ENCODE measurements at places on chromosomes 16 and 17. TPM values are rescaled to one million over a fixed set of nuclear protein-coding genes. Genes with fewer than 3 reads are reported as not detected.
A peak's percentile ranks its signal among the peaks of the same experiment; 100 is the strongest.

GRCh38 chr17:69870751-69871199 lies 204.2 kb upstream of the KCNJ16 start:
- no peaks in the 10 kb centered on the region for H3K36me3 ChIP-seq
- H3K27ac ChIP-seq: no peak overlapping the region
- peaks cover 23% of the 10 kb centered on the region for H3K4me1 ChIP-seq
- no peak for DNase-seq

- no peak overlapping the region for H3K27ac ChIP-seq
- DNase-seq: no peak
- H3K27me3 ChIP-seq: no peaks in the 10 kb centered on the region
- H3K4me3 ChIP-seq: no peak overlapping the region
- H3K36me3 ChIP-seq: peaks cover 18% of the 10 kb centered on the region
- peaks cover 34% of the 10 kb centered on the region for H3K4me1 ChIP-seq
Measured at GRCh38 chr16:84979516-84979915, 31.8 kb downstream of the ZDHHC7 start.

GRCh38 chr17:72982680-72983079 lies 109.8 kb downstream of the SLC39A11 start:
- H3K27ac ChIP-seq: no peak overlapping the region
- no peaks in the 10 kb centered on the region for H3K27me3 ChIP-seq
- DNase-seq: no peak
- no peaks in the 10 kb centered on the region for H3K36me3 ChIP-seq
- H3K4me3 ChIP-seq: no peak overlapping the region

DNA sequence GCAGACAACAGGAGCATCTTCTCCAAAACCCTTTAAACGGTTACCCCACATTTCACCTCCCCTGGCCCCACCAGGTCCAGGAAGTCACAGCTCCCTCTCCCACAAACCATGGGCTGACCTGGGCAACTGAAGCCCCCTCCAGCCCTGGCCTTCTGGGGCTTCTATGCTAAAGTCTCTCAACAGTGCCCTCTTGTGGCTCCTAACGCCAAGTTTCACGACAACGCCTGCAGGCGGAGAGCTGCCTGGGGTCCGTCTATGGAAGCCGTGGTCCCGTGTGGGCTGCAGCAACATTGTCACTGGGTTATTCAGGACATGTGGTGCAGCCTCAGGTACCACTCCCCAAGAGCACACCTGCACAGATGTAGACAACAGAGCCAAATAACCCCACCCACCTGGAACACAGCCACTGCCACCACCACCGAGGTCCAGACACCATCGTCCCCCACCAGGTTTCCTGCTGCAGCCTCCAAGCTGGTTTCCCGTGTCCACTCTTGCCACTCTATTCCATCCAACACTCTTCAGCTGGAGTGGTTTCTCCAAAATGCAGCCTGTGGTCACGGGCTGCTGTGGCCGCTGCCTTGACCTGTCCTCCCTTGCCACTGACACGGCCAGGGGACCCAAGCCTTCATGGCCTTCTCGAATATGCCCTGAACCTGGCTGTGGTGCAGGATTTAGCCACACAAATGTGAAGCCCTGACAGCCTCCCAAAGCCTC lies 19.1 kb downstream of the C16orf95 start:
- H3K4me3 ChIP-seq: no peak overlapping the region
- no peaks in the 10 kb centered on the region for H3K4me1 ChIP-seq
- no peak for DNase-seq
- H3K36me3 ChIP-seq: no peaks in the 10 kb centered on the region
- H3K27ac ChIP-seq: no peak overlapping the region

- peaks cover 44% of the 10 kb centered on the region for H3K36me3 ChIP-seq
- no peaks in the 10 kb centered on the region for H3K4me1 ChIP-seq
- no peaks in the 10 kb centered on the region for H3K27me3 ChIP-seq
- no peak overlapping the region for H3K27ac ChIP-seq
- no peak overlapping the region for H3K4me3 ChIP-seq
Measured at GRCh38 chr16:10763456-10763855, 19.8 kb downstream of the NUBP1 start.

DNA sequence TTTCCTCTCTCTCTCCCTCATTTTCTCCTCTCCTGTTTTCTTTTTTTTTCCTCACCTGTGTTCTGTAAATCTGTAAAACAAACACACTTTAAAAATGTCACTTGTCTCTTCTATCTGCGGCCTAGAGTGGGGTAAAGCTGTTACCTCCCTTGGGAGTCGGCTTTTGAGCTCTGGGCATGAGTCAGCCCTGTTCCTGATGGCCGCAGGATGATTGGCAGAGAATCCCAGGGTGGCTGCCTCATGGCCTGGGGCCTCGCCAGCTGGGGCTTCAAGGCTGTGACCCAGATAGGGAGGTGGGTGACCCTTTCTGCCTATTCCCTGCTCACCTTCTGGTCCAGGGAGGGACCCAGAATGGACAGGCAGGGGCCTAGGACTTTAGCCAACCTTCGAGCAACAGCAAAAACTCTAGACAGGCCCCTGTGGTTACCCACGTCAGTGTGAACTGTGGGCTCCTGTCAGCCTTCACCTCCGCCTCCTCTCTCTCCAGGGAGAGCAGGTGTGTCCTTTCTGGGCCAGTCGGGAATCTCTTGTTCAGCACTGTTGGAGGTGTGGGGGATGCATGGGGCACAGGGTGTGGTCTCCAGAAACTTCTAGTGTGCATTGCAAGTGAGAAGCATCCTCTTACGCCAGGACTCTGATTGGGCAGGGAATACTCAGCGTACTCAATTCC lies 87.4 kb downstream of the RAP1GAP2 start:
- H3K36me3 ChIP-seq: no peaks in the 10 kb centered on the region
- peaks cover 3% of the 10 kb centered on the region for H3K27me3 ChIP-seq

DNA sequence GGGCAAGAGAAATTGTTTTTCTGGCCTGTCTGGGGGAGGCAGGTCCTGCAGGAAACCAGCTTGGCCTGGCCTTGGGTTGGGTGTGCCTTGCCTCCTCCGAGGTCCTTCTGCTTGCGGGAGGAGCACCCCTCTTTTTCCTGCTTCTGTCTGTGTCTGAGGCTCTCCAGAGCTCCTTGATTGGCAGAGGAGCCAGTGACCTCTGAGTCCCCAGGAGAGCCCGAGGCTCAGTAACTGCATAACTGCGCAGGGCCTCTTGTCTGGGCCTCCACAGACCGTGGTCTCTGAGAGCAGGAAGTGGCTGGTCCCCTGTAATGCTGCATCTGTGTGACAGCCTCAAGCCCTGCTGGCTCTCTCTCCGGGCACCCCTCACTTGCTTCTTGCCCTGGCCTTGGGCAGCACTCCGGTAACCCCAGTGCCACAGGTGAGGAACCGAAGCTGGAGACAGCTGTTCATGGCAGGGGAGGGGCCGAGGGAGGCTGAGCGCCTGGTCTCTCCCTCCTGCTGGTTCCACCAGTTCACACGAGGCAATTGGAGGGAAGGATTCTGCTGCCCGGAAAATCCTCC lies 1.6 kb downstream of the CAPN15 start:
- H3K27ac ChIP-seq: peak overlapping the region; percentile 99
- no peak for DNase-seq
- H3K4me1 ChIP-seq: peaks cover 30% of the 10 kb centered on the region
- H3K36me3 ChIP-seq: peaks cover 16% of the 10 kb centered on the region
- H3K4me3 ChIP-seq: peak overlapping the region; percentile 88

GRCh38 chr16:15714393-15715172 lies 64.5 kb downstream of the NDE1 start:
- no peaks in the 10 kb centered on the region for H3K27me3 ChIP-seq
- DNase-seq: no peak
- H3K4me3 ChIP-seq: no peak overlapping the region
- no peak overlapping the region for H3K27ac ChIP-seq
- peaks cover 7% of the 10 kb centered on the region for H3K4me1 ChIP-seq

GRCh38 chr17:44850025-44850424 lies 2.3 kb downstream of the HIGD1B start:
- H3K27ac ChIP-seq: no peak overlapping the region
- H3K4me1 ChIP-seq: no peaks in the 10 kb centered on the region
- no peak overlapping the region for H3K4me3 ChIP-seq
- no peaks in the 10 kb centered on the region for H3K27me3 ChIP-seq
- peaks cover 39% of the 10 kb centered on the region for H3K36me3 ChIP-seq

DNA sequence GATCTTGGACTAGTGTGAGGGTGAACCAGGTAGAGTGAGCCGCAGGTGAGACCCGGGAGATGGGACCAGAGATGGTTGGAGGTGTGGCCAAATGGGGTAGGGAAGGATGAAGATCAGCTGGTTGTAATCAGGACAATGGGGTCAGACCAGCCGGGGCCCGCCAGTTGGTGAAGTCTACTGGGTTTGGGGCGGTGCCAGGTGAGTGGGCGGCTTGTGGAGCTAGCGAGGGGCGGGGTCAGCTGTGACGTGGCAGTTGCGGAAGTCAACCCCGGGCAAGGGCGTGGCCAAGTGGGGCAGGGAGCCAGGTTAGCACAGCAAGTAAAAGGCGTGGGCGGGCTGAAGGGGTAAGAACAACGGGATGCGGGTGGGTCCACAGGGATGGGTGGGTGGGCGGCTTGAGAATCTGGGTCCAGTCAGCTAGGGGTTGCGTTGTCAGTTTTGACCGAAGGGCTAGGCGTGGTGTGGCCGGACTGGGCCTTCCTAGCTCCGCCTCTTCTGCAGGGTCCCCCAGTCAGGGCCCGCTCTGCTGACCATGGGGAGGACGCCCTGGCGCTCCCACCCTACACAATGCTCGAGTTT lies 25.5 kb upstream of the ALKBH5 start:
- H3K36me3 ChIP-seq: no peaks in the 10 kb centered on the region
- peak overlapping the region; percentile 78 for H3K27ac ChIP-seq
- no peaks in the 10 kb centered on the region for H3K27me3 ChIP-seq
- peaks cover 24% of the 10 kb centered on the region for H3K4me1 ChIP-seq

RAPGEFL1 gene
- 164 TPM for total RNA-seq

TEX14 gene
- not detected for total RNA-seq

STH gene
- not detected for total RNA-seq

ITGAD gene
- 0.19 TPM for total RNA-seq

PCTP gene
- 6.9 TPM for total RNA-seq

KRTAP9-2 gene
- total RNA-seq: not detected

HSF4 gene
- total RNA-seq: 23.0 TPM

Data from esophagus squamous epithelium (tissue), 5 donors.